ENCODE measurements at places on chromosomes 11 and 22.

GRCh38 chr11:117510646-117511045 lies 183.0 kb downstream of the CEP164 start:
- no peak for DNase-seq

GRCh38 chr22:20437613-20438426 lies at the start of gene SCARF2:
Gene SCARF2 (minus strand): TSS chr22:20437825. CDS start chr22:20437754, 71 bp downstream.
- peak; percentile 37 for DNase-seq

GRCh38 chr22:29820961-29821290 lies 17.1 kb downstream of the ASCC2 start:
- DNase-seq, result no peak

- DNase-seq, result no peak
Measured at GRCh38 chr11:16215352-16215751, 141.0 kb downstream of the SOX6 start.

DNA sequence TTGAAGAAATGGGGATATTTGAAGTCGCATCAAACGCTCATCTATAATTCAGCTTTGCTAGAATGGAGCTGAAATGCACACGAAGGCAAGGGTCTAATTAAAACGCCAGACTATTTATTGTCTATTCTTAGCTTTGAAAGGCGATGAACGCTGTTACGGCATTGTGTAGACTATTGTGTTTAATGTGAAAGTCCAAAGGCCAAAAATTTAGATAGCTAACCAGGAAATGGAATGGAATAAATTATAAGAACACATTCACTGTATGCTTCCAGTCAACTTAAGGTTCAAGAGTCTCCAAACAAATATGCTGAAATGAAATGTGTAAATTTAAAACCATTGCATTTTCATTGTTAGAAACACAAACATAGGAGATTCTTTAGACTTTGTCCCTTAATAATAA lies 186.2 kb downstream of the CWF19L2 start:
- DNase-seq, result no peak

DNA sequence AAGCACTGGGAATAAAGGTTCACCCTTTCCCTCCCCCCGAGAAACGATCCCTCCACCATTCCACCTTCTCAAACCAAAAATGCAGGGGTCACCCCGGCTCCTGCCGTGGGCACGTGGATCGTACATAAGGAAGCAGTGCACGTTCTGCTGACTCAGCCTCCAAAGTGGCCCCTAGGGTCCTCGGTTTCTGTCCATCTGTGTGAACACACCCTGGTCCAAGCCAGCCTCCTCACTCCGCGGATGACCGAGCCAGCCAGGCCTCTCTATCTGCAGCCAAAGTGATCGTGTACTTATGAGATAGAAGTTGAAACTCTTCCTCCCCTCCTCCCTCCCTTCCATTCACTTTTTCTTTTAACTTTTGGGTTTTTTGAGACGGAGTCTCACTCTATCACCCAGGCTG lies 16.2 kb downstream of the C11orf24 start:
- no peak for DNase-seq

DNA sequence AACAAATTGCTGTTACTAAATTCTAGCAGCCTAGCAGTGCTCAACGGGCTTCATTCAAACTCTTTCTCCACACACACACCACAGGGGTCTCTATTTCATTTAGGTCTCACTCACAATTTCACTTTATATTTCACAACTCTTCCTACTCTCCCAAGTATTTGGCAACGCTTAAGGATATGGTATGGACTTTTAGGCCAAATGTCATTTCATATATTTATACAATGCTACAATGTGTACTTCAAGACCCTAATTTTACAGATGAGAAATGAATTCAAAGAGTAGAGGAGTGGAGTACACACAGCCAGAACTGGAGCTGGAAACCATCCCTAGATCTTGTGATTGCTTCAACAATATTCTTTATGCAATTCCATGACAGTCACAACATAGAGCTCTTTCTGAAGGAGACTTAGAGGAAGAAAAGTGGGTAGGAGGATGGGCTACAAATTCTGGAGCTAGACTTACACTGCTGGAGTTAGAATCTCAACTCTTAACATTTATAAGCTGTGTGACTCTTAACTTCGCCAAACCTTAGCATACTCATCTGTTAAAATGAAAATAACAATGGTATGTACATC lies 2.5 kb upstream of the MS4A13 start:
- DNase-seq, result no peak

DNA sequence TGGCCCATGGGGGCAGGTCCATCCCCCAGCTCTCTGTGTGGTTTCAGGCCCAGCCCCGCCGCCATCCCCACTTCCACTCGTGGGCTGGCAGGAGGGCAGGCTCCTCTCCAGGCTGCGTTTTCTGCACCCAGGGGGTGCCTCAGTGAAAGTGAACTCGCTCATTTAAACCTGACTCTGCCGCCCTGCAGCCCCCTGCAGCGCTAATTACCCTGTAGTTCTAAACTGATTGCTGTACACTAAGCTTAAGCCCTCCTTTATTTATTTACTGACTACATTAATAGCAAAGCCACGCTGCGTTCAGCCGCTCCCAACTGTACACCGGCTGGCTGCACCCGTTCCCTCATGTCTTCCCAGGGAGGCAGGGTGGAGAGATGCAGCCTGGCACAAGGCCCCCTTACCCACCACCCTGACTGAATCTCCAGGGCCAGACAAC lies 36.6 kb upstream of the NNMT start:
- DNase-seq, result peak; percentile 97

- DNase-seq, result no peak
Measured at GRCh38 chr11:112004389-112004788, 20.8 kb upstream of the DLAT start.

- no peak for DNase-seq
Measured at GRCh38 chr22:35834061-35834460, 116.4 kb downstream of the APOL5 start.

DNA sequence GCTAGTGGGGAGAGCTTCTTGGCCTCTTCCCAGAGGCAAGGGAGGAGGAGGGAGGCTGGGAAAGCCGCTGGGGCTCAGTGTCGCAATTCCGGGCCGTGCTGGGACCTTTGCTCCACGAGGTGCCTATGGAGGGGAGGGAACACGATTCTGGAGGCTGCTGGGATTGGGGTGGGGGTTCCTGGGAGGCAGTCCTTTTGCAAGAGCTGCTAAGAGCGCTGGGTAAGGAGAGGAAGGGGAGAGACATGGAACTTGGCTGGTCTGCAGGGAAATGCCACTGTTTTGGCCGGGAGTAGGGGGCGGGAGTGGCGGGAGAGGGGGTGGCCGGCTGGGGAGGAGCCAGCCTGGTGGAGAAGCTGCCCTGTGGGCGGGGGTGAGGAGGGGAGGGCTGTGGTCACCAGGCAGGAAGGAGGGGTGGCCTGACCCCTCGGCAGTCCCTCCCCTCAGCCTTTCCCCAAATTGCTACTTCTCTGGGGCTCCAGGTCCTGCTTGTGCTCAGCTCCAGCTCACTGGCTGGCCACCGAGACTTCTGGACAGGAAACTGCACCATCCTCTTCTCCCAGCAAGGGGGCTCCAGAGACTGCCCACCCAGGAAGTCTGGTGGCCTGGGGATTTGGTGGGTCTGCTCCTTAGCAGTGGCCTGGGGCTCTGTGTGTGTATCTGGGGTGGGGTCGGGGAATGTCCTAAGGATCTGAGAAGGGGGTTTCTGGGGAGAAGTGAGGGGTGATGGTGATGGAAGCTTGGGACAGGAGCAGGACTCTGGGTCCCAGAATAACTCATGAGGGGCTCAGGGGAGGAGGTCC lies at the start of gene NR1H3:
NR1H3 (plus strand) TSS at position 480 of the 800 bp plus-strand sequence. CDS start 1,221 bp downstream, outside the sequence.
- DNase-seq, result peak; percentile 30

DNA sequence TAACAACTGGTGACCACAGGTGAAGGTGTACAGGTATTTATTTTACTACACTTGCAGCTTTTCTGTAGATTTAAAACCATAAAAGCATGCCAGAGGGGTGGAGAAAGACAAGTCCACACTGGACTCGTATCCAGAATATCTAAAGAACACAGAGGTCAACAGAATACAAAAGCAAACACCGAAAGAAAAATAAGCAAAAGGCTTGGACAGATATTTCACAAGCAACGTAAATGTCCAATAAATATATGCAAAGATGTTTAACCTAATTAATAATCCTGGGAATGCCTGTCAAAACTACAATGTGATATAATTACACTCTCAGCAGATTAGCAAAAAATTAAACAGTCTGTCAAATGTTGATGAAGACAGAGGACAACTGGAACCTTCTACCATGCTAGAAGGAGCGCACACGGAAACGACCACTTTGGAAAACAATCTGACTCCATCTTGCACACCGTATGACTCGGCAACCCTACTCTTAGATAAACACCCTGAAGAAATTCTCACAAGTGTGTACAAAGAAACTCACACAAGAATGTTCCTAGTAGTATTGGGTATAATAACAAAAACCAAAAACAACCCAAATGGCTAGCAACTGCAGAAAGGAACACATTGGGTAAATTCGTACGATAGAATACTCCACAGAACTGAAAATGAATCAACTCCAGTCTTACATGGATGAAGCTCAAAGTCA lies 27.2 kb downstream of the GNB1L start:
- no peak for DNase-seq

GRCh38 chr22:42716221-42716620 lies 4.4 kb downstream of the A4GALT start:
- DNase-seq, result no peak

DNA sequence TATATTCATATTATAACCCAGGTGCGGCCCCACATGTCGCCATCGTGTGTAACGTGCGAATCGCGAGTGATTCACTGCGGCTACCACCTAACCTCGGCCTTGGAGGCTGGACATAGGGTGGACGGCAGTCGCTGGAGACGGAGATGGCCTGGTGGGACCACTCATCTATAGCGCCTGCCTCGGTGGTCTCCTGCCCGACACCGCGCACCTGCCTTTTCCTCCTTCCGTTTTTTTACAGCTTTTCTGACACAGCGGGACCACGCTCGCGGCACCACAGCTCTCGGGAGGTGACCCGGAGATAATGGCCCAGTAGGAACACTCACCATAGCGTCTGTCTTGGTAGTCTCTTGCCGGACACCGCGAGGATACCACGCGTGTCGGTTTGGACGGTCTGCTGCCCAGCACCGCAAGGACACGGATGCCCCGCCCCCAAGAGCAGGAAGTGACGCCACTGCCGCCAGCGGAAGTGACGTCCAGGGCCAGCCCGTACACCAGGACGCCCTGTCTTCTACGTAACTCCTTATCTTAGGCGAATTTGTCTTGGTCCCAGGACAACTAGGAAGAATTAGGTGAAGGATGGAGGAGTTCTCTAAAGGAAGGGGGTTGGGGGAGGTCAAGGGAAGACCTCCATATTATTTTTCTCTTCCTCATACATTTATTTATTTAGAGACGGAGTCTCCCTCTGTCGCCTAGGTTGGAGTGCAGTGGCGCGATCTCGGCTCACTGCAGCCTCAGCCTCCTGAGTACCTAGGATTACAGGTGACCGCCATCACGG lies 6.4 kb downstream of the SNU13 start:
- DNase-seq, result peak; percentile 48

DNA sequence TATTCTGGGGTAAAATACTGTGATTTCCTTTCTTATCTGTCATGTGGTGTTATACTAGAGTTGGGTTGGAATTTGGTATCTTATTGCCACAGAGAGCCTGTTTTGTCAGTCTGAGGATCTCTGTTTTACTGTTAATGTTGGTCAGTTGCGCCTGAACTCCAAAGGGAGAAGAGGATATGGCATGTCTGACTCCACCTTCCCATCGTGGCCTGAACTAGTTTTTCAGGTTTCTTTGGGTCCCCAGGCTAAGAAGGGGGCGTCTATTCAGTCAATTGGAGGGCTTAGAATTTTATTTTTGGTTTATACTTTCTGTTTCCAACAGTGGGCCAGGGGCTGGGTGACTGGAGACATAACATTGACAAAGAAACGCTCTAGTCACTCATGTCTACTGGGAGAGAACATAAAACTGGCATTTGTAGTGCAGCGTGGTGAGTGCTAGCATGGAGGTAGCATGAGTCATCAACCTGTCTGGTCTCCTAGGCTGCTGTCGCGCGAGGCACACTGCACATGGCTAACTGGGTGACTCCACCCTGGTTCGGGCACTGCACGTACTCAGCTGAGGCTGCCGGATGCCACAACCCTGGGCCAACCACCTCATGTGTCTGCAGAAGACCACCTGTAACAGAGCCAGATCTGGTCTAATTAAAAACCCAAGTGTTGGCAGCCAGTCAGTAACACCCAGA lies 120.1 kb upstream of the OR9Q1 start:
- DNase-seq, result peak; percentile 3

GRCh38 chr11:20457934-20458680 lies 70.6 kb downstream of the PRMT3 start:
- DNase-seq, result no peak

GRCh38 chr11:86002431-86002830 lies 66.5 kb downstream of the PICALM start:
- no peak for DNase-seq

Measured in COR-L47 (cell line).